ENCODE measurements at places on chromosomes 6 and 20. TPM values are rescaled to one million over a fixed set of nuclear protein-coding genes. Genes with fewer than 3 reads are reported as not detected.
A peak's percentile ranks its signal among the peaks of the same experiment; 100 is the strongest.

DNA sequence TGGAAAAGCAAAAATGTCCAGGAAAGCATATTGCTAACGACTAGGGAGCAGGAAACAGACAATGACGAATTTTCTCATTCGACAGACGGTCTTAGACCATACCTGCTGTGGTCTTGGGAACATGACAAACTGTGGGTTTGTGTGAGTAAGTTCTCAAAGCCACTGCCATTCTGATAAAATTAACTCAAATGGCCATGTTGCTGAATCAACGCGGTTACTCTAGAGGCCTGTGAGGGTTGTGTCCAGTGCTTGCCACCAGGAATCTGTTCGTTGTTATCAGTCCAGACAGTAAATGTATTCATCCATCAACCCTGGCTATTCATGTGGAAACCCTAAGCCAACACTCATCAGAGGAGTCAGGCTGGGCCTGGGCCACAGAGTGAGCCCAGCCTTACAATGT lies 124.3 kb downstream of the MYLK4 start:
- peak; percentile 90 for DNase-seq

- peak; percentile 33 for DNase-seq
Observed at GRCh38 chr6:28867086-28867409, 56.7 kb downstream of the TRIM27 start.

GRCh38 chr20:53948383-53949318 lies 121.7 kb downstream of the BCAS1 start:
- no peak for DNase-seq

GRCh38 chr6:33017694-33018353 lies 8.4 kb upstream of the HLA-DOA start:
- DNase-seq = no peak

GRCh38 chr6:159693128-159693893 lies at the start of gene SOD2:
Gene SOD2, minus strand, starts transcription at chr6:159693241. Its CDS starts 74 bp downstream, at chr6:159693167.
- peak; percentile 93 for DNase-seq

DNA sequence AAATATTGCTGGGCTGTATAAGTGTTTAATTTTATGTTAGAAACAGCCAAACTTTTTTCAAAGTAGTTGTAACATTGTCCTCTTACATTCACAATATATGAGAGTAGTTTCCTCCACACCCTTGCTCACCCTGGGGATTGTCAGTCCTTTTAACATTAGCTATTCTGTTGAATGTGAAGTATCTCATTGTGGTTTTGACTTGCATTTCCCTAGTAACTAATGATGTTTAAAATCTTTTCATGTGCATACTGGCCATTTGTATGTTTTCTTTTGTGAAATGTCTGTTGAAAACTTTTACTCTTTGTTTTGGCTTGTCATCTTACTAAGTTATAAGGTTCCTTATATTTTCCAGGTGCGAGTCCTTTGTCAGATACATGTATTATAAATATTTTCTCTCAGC lies 32.9 kb downstream of the TRIM38 start:
- DNase-seq = no peak

DNA sequence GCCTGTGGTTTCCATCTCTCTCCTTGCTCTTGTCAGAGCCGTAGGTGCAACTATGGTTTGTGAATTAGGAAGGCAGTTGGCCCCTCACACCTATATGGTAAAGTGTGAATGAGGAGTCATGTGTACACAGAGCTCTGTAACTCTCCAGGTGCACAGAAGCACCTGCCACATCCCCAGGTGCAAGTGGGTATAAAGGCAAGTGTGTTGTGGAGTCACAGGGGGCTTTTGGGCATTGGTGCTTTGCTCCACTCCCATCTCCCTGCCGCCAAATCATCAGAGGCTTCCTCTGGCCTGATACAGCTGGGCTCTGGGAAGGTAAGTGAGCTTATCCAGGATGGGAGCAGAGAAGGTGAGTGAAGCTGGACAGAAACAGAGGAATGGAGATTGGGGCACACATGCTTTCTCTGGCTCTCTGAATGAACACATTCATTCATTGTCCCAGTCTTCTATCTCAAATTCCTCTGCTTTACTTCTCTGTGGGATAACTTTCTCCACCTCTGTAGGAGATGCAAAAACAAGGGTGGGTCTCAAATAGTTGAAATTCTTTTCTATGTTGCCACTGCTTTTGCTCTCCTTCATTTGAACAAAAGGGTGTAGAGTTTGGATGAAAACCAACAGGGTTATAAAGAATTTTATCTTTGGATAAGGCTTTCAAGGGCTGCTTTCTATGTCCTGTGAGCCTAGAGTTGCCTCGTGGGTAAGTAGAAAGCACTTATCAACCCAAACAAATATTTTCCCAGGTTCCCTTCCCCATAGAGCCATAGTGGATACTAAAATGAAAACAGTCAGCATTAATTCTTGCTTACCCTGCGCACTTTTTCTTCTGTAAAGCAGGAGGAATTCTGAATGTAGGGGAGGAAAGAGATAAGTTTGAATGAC lies 45.0 kb upstream of the RIPOR2 start:
- no peak for DNase-seq

- DNase-seq = no peak
Observed at GRCh38 chr20:52622081-52622480, 350.1 kb upstream of the TSHZ2 start.

GRCh38 chr20:39036851-39037250 lies 74.7 kb downstream of the DHX35 start:
- no peak for DNase-seq

GRCh38 chr6:43773980-43774775 lies 4.2 kb downstream of the VEGFA start:
- DNase-seq = no peak

GRCh38 chr6:22025468-22026163 lies 271.2 kb downstream of the PRL start:
- DNase-seq = peak; percentile 87

Gene SOX4
- total RNA-seq = 24.6 TPM

Gene XKR7
- total RNA-seq = 0.12 TPM

Gene BPIFA2
- total RNA-seq = not detected

Gene TBX18
- total RNA-seq = 8.2 TPM

Gene RREB1
- 7.0 TPM for total RNA-seq

Gene ROS1
- total RNA-seq = 0.71 TPM

Gene ARHGAP40
- total RNA-seq = not detected
